ENCODE measurements at places on chromosomes 11 and 22.
A peak's percentile ranks its signal among the peaks of the same experiment; 100 is the strongest.

DNA sequence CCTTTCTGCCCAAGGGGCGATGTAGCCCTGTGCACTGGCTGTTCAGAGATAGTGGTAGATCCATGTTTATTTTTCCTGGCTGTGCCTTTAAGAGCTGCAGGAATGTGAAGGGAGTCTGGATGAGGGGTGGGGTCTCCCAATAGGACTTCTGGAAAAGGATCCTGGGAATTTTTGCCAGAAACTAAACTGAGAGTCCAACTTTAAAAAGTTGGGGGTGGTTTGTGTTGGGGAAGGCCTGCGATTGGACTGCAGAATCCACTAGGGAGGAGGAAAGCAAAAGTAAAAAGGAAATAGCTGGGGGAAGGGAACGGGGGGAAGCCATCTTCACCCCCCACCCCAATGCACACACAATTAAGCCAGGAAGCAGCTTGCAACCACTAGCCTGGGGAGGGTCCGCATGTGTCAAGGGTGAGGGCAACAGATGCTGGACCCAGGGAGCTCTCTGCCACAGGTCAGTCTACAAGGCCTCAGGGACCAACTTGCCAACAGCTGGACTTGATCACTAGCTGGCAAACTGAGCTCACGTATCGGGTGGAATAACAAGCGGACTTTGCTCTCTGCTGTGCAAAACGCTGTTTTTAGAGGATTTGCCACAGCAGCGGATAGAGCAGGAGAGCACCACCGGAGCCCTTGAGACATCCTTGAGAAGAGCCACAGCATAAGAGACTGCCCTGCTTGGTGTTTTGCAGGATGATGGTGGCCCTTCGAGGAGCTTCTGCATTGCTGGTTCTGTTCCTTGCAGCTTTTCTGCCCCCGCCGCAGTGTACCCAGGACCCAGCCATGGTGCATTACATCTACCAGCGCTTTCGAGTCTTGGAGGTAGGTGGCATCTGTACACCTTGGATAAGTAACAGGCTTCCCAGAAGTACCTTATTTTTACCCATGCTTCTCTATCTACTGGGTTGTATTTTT, at the start of gene OLFML1:
TSS of gene OLFML1 (plus strand) at position 321 of the 912 bp plus-strand sequence. CDS start at position 691, 370 bp downstream.
- DNase-seq: peak; percentile 42

DNA sequence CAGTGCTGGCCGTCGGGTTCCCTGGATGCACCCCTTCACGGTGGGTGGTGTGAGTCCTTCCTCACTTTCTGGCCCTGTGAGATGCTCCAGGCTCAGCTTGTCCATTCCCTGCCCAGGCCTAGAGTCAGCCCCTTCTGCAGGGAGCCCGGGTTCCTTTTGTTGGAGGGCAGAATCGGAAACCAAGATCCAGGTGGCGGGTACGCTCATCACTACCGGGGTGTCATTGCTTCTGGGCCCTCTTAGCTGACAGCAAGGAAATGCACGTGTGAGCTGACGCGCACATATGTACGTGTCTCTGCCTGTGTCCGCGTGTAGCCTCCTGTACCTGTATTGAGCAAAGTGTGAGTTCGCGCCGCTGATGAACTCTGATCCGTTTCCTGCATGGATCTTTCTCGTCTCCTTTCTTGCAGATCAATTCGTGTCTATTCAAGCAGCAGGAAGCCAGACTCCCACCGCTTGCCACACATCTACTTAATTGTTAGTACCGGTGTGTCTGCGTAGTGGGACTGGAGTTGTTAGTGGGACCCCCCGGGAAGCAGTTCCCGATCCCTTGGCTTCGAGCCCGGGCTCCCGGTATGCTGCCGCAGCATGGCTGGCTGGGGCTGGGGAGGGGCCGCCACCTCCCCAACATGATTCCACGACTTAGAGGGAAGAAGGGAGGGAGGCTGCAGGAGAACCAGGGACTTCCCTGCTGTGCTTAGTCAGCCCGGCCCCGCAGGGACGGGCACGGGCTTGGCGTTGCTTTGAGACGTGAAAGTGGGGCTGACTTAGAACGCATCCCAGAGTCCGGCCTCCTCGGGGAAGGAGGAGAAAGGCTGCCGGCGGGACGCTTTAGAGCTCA, 35.9 kb upstream of the GRAMD4 start:
- DNase-seq: no peak

DNA sequence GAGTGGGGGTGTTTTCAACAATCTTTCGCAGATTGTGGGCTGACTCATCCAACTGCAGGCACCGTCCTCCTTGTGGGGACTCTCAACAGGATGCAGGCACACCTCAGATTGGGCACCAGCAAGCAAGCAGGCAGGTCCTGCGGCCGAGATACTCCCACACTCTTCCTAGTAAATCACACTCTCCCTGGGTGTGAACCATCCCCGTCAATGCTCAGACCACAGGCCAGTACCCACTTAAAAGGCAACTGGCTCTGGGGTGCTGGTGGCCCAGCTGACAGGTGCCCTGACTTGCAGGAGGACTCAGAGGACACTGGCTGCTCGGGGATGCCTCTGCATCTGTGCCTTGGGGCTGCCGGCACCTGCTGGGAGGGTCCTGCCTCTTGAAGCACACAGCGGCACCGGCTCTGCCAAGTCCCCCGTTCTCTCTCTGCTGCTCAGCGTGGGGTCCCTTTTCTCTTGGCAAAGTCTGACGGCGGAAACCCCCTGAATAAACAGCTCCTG, 282.5 kb downstream of the CTTN start:
- DNase-seq: no peak

DNA sequence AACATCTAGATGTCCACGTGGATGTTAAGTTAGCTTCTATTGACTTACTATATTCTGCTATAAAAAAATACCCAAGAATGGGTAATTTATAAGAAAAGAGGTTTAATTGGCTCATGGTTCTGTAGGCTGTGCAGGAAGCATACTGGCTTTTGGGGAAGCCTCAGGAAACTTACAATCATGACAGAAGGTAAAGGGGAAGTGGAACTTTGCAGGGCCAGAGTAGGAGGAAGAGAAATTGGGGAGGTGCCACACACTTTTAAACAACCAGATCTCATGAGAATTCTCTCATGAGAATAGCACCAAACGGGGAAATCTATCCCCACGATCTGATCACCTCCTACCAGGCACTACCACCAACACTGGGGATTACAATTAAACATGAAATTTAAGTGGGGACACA, 689.3 kb downstream of the METTL15 start:
- no peak for DNase-seq

DNA sequence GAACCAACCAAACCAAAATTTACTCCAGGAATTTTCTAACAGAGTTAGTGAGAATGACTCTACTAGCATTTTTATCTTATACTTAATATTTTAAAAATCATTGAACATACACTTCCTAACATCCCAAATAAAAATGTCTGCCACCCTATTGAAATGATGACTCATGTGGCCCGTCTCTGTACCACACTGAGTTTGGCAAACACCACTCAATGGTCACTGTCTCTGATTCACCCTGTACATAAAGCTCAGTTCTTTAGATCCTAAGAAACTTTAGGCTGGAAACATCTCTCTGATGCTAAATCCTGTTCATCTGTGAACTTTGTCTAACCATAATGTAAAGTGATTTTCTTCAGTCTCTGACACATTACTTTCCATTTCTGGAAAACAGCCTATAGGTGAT, 182.0 kb downstream of the CWF19L2 start:
- DNase-seq: no peak

GRCh38 chr11:40337118-40337517, 1122.3 kb downstream of the LRRC4C start:
- no peak for DNase-seq

GRCh38 chr11:99795999-99796398, 775.2 kb downstream of the CNTN5 start:
- DNase-seq: no peak

- no peak for DNase-seq
Observed at GRCh38 chr11:35012467-35013191, 96.2 kb downstream of the PDHX start.

DNA sequence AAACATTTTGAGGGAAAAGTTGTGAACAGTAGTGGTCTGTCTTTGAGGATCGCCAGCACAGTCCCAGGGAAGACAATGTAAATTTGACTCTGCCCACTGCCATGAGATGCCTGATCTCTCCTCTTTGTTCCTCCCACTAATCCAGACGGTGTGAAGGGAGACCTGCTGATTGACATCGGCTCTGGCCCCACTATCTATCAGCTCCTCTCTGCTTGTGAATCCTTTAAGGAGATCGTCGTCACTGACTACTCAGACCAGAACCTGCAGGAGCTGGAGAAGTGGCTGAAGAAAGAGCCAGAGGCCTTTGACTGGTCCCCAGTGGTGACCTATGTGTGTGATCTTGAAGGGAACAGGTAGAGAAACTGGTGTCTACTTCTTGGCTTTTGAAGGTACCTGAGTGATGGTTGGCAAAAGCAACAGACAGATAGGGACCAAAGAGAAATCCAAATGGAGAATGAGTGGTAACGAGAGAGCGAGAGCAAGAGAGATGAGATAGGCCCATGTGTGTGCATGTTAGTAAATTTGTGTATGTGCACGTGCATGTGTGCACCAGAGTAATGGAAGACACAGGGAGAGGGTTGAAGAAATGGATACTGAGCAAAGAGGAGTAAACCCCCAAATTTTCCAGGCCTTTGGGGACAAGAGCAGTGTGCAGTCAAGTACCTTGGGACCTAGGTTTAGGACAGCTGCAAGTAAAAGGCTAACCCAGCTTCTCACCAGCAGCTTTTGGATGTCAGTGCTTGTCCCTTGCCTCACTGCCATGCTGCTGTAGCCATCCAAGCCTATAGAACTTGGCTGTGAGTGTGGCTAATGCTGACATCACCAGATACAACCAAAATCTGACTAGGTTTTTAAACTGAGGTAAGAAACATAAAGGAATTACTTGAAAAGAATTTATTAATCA, 1.9 kb downstream of the NNMT start:
- DNase-seq: no peak

- no peak for DNase-seq
Observed at GRCh38 chr11:103325686-103326069, 216.5 kb downstream of the DYNC2H1 start.

- peak; percentile 31 for DNase-seq
Observed at GRCh38 chr11:36258730-36259360, 30.4 kb downstream of the COMMD9 start.
